ENCODE measurements at places on chromosomes 2 and 18. TPM values are rescaled to one million over a fixed set of nuclear protein-coding genes. Genes with fewer than 3 reads are reported as not detected.
A peak's percentile ranks its signal among the peaks of the same experiment; 100 is the strongest.

GRCh38 chr2:201261471-201261870 is 1.1 kb downstream of the CASP8 start:
- DNase-seq = peak; percentile 85

DNA sequence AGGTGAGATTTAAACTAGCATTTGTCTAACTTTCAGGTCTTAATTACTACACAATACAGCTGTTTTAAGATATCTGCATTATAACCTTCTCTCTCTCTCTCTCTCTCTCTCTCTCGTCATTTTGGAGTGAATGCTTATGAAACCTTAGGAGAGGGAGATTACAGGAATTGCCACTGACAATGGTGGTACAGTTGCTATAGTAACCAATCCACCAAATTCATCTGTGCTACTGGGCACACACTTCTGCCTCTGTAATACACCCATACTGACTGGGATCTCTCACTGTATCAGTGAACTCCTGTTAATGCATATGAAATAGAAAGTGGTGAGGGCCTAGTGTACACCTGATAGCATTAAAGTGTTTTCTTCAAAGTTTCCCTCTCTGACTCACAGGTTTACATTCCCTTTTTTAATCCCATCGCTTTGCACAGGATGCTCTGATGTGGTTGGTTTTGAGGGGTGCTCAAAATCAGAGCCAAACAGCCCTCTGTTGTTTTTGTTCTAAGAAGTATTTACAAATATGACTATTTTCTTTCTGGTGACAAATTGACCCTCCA is 13.1 kb downstream of the KLHL14 start:
- no peak for DNase-seq

DNA sequence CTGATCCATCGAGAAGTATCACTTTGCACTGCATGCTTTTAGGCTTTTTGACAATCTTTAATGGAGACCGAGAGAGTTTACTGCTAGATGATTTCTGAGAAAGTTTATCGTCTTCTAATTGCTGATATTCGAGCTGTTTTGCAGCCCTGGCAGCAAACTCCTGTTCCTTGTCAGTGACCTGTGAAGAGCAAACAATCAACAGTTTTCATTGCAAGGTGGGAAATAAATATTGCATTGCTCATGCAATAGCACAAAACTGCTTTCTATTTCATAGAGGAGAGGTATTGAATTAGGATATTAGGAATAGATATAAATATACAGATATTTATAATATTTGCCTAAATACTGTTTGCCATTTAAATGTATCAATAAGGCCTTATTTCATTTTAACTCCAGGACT is 65.5 kb downstream of the EPB41L3 start:
- DNase-seq = no peak

DNA sequence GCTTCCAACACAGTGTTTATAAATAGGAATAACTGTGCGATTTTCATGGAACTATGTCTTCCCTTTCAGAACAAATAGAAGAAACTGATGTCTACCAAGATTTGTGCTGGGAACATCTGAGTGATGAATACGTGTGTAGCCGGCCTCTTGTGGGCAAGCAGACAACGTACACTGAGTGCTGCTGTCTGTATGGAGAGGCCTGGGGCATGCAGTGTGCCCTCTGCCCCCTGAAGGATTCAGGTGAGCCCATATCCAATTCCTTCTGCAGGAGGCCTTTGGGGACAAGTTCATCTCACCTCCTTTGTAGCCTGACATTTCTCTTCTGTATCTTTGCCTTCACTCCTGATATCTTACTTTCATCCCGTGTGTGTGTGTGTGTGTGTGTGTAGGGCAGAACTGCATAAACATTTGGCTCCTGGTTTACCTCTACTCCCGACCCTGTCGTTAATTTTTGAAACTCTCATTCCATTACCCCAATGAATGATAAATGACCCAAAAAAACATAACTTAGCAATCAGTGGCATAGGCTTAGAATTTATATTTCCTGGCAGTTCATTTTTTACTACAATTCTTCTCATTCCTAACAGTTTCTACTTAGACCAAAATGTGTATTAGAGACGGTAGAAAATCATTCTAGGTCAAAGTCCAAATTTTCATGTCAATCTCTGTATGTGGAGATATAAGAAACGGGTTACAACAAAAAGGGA is 111.0 kb upstream of the RASGRP3 start:
- DNase-seq = no peak

GRCh38 chr2:120398996-120399888 is 53.3 kb downstream of the INHBB start:
- DNase-seq = peak; percentile 25

DNA sequence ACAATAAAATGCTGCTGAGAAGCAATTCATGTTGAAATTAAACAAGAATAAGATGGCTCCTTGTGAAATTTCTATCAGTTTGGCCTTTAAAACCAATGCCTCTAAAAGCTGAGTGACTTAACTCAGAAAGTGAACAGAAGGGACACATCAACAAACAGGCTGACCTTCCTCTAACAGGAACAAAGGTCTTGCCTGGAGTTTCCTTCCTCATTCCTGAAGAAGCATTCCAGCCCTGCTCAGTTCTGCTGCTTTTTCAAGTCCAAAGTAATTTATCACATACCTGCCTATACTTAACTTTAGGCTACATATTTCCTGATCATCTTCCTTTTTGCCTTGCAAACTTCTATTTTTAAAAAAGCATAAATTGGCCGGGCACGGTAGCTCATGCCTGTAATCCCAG is 14.1 kb downstream of the PTRHD1 start:
- DNase-seq = no peak

Gene FRZB
- total RNA-seq = not detected

DNA sequence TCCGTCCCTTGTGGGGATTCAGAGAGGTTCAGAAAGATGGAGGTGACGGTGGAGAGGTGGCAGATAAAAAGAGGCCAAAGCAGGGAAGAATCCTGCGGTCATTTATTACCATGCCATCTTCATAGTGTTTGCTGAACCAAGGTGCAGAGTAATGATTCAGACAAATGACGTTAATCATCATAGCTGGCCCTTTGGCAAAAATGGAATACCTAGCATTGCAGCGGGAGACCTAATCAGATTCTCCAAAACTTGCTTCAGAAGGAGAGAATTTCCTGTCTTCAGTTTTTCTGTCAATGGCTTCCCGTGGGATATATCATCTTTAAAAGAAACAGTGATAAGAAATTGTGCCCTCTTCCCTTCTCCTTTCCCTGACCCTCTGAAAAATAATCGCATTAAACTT is 175.4 kb downstream of the PTGR3 start:
- no peak for DNase-seq

Gene SPDYA
- total RNA-seq = 0.84 TPM

GRCh38 chr2:102520009-102520408 is 47.0 kb downstream of the SLC9A4 start:
- DNase-seq = no peak

GRCh38 chr2:133673305-133673905 is 105.1 kb upstream of the NCKAP5 start:
- no peak for DNase-seq

DNA sequence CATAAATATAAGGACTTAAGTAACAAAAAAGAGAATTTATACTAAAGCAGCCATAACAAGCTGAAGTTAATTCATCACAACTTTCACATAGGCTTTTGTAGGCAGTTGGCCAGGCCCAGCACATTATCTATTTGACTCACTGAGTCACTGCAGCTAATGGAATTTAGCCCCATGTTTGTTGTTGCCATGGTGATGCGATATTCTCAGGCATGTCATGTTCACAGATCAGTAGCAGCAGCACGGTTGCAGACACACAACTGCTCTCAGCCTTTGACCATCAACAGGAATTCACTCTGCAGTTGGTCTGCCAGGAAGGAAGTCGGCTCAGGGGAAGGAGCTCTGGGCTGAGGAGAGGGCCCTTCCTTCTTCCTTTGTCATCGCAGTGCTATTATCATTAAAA is 639.8 kb downstream of the TMEM182 start:
- no peak for DNase-seq

Gene LYG1
- total RNA-seq = 1.0 TPM

- DNase-seq = no peak
Measured at GRCh38 chr18:34223164-34223892, 1.4 kb downstream of the NOL4 start.

DNA sequence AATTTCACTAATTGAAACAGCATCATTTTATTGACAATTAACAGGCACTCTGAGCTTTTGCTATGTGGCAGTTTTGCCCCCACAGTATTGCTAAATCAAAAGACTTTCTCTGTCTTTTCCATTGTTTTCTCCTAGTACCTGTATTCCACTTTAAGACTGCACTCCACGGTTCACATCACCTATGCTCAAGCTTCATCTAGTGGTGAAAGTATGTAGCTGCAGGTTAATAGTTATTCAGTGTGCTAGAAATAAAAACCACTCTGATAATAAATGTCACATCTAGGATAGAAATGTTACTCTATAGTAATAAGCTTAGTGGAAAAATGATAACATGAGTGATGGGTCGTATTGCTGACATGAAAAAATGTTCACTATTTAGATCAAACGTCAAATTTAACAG is 24.6 kb downstream of the ARL6IP6 start:
- DNase-seq = no peak

Gene ZEB2
- 32.7 TPM for total RNA-seq

Measured in CD8-positive, alpha-beta memory T cell (primary cell).